ENCODE measurements at places on chromosomes 6 and 20.
A peak's percentile ranks its signal among the peaks of the same experiment; 100 is the strongest.

GRCh38 chr20:37527638-37528445, at the start of gene BLCAP:
TSS of gene BLCAP (minus strand) at chr20:37527876. CDS start at chr20:37519174, 8,702 bp downstream.
- peak; percentile 81 for DNase-seq

DNA sequence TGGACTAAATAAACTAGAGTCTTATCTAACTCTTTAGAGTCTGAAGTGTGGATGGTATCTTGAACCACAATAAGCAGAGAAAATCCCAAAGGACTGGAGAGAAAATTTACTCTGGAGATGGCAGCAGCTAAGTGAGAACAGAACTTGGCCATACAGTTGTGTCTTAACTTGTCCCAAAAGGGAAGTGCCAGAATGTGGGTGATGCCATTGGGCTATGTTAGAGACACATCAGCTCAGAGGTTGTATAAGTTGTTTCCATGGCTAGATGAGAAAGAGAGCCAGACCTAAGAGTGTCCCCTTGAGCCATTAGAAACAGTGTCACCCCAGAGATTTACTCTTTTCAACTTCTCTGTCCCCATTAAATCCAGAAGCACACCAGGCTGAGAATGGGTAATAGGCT, 36.2 kb downstream of the FOXO3 start:
- DNase-seq: no peak

- DNase-seq: peak; percentile 99
These were observed 21.6 kb downstream of the MOCS3 start for GRCh38 chr20:50980071-50980681.

DNA sequence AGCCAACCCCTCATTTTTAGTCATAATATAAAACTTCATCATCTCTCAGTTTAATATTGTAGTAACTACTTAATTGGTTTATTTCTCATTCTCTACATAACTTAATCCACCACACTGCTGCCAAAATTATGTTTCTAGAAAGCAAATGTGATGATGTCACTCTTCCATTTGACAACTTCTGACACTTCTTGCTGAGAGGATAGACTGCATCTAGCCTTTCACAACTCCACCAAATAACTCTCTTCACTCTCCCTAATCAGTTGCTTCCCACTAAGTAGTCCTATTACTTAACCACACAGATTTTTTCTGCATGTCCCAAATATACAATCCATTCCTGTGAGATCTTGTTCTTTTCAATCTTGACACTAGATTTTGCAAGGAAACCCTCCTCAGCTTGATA, 951.3 kb downstream of the EPHA7 start:
- DNase-seq: no peak

DNA sequence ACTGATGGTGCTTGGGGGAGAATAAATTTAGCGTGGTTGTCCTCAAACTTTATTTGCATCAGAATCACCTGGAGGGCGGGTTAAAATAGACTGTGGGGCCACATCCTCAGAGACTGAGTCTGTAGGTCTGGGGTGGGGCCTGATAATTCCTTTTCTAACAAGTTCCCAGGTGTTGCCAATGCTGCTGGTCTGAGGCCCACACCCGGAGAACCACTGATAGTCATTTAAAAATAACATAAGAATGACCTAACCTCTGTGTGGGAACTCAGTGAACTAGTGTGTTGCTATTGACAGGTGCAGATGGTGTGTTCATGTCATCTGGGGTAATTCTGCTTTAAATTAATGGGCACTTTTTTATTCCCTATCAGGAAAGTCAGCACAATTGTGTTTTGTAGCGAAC, 64.8 kb downstream of the RTN4IP1 start:
- DNase-seq: no peak

DNA sequence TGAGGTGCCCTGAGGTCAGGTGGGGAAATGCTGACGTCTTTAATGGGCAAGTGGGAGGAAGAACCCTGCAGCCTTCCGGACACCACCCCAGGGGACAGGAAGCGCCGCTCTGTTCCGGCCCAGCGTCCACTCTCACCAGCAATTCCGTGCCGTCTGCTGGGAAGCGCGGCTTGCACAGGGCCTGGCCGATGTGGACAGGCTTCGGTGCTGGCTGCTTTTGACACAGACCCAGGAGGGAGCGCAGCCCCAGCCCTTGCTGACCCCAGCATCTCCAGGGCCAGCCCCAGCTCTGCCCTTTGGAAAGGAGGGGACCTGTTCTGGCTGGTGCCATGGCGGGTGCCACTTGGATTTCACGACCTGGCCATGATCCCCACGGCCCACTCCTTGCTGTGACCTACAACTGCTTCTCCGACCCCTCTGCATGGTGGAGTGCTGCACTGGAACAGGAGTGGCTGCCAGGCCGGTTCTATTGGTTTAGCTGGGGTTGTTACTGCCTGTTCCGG, 123.2 kb downstream of the DLL1 start:
- no peak for DNase-seq

GRCh38 chr6:37874726-37875125, 55.2 kb downstream of the ZFAND3 start:
- no peak for DNase-seq

DNA sequence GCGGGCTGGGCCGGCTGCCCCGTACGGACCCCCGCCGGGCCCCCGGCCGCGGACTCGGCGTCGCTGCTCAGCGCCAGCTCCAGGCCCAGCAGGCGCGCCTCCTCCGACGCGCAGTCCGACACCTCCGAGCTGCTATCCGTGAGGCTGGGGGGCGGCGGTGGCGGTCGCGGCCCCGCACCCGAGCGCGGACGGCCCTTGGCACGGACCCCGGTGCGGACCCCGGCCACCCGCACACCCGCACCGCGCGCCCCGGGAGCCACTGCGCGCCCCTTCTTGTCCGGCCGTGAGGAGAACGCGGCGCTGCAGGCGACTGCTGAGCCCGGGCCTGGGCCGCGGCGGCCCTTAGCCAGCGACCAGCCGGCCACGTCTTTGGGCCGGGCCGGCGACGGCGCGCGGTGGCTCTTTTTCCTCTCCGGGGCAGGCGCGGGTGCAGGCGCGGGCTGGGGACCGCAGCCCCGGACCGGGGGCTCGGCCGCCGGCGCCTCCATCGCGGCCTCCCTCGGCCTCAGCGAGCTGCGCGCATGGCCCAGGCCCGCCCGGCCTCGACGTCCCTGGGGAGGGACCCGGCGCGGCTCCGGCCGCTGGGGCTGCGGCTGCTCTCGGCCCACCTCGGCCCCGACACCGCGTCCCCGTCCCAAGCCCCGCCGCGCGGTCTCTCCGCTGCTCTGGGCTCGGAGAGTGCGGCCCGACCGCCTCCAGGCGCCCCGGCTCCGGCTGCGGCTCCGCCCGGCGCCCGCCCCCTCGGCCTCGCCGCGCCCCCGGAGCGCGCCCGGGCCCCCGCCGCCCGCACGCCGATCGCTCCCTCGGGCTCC, 12.9 kb upstream of the TLDC2 start:
- no peak for DNase-seq

DNA sequence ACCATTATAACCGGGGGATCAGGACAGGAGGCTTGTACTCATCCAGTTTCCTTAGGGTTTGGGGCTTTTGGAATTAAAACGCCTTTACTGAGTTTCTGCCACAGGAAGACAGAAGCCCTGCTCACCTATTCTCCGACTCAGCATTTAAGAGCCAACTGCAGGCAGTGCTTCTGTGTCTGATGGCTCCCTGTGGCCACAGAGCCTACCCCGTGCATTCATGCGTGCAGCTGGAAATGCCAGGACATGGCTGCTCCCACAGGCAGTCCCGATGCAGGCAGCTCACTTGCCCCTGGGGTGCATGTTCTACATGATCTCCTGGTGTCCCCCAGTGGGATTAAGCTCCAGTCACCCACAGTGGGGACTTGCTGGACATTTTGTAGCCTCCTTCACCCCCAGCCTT, 22.2 kb downstream of the ZNF831 start:
- DNase-seq: no peak

- DNase-seq: no peak
These were observed 144.6 kb upstream of the AFDN start for GRCh38 chr6:167682125-167682524.

DNA sequence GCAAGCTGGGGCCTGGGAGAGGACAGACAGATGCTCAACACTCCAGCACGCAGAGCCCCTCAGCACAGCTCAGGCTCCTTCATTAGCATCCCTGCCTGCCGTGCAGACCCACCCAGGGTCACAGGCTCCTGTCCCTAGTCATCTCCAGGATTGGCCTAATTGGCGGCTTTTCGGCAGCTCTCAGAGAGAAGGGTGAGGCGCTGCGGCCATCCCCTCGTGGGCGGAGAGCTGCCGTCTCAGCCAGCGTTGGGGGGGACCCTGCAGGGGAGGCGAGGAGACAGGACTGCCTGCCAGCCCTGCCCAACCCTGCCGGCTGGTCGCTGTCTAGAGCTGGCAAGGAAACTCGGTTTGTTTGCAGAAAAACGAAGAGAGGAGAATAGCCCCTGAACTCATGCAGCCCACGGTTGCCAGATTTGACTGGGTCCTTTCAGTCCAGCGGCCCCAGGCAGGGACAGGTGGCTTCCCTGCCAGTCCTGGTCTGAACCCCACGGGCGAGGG, 26.8 kb downstream of the BHLHE23 start:
- DNase-seq: no peak

- peak; percentile 56 for DNase-seq
These were observed 5.9 kb upstream of the CDK5RAP1 start for GRCh38 chr20:33407251-33407650.

DNA sequence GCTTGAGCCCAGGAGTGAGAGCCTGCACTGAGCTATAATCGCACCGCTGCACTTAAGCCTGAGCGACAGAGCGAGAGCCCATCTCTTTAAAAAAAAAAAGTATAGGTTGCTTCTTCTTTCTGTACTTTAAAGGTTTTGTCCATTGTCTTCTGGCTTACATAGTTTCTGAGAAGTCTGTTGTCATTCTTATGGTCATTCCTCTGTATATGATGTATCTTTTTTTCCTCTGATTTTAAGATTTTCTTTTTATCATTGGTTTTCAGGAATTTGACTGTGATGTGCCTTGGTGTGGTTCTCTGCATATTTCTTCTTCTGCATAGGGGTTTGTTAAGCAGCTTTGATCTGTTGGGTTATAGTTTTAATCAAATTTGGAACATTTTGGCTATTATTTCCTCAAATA, 29.1 kb downstream of the QRSL1 start:
- no peak for DNase-seq

DNA sequence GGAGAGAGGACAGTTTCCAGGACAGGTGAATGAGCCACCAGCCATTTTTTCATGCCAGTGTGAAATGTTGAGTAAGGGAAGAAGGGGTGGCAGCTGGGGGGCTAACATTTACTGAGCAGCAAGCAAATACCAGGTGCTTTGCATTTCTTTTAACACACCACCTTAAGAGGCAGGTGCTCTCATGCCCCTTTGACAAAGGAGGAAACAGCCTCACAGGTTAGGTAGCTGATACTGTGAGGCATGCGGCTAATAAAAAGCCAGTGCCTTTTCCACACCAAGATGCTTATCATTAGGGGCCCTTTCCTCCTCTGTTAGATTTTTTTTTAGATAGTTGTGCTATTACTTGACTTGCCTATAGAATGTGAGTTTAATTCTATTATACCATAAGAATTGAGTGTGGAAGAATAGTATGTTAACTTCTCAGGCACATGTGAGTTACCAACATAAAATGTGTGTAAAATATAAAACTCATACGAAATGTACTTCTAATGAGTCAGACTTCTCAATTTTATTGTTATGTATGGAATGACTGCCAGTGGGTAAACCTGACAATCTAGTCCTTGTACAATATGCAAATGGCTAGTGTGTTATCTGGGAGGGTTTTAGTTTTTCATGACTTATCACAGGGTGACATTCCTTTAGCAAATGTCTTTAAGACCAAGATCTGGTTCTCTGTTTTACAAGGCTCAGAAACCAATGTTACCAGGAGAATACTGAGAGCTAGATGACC, 260.0 kb downstream of the TMEM242 start:
- DNase-seq: no peak

DNA sequence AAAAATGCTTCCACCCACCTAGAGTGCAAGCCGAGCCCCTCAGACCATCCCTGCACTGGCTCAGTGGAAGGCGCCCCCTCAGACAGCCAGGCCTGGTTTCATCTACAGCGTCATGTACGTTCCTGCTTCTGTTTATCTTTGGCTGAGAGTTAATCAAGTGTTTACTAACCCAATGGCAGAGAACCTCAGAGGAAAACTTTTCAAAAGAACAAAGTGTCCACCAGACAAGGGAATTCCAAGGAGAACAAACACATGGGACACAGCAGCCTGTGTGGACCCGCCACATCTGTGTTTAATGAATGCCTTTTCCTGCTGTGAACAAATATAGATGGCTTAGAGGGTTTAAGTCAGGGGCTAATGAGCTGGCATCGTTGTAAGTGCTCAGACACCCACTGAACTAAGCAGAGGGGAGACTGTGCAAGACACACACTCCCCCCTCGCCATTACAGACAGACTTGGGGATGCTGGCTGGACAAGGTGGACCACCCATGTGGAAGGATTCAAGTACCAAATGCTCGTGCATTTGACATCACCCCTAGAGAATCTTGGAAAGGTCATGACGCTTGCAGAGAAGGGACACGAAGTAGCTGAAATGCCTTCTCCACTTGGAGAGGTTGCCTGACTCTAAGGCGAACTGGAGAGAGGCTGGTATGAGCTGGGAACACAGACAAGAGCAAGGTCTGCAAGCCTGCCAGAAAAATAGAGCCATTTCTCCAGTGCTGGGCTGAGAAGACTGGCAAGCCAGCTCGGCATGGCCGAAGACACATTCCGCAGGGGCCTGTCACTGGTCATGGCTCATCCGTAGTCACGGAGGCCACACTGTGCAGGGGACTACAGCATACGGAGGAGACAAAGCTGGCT, 53.5 kb upstream of the NXT1 start:
- peak; percentile 19 for DNase-seq

GRCh38 chr6:35041086-35041861, 99.9 kb downstream of the TCP11 start:
- no peak for DNase-seq

DNA sequence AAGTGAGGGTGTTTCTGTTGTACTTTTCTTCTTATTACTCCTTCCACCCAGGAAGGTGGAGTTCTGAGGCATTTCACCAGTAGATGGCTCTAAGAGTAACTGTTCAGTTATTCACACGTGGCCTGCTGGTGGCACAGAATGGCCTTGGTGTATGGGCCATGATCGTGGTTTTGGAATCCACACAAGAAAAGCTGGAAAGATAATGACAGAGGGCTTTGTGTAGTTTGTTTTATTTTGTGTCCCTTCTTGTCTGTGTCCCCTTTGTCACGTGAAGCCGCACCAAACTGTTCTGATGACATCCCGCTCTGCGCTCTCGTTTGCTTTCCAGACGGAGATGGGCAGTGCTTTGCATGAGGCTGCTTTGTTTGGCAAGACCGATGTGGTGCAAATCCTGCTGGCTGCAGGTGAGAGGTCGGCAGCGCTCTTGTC, 93.4 kb downstream of the ANKS1A start:
- peak; percentile 24 for DNase-seq

- DNase-seq: peak; percentile 75
These were observed 53.8 kb downstream of the DCBLD1 start for GRCh38 chr6:117536317-117536716.

GRCh38 chr6:131949909-131950766, 1.0 kb downstream of the CCN2 start:
- DNase-seq: peak; percentile 98
